ENCODE measurements at places on chromosomes 13 and 19.

DNA sequence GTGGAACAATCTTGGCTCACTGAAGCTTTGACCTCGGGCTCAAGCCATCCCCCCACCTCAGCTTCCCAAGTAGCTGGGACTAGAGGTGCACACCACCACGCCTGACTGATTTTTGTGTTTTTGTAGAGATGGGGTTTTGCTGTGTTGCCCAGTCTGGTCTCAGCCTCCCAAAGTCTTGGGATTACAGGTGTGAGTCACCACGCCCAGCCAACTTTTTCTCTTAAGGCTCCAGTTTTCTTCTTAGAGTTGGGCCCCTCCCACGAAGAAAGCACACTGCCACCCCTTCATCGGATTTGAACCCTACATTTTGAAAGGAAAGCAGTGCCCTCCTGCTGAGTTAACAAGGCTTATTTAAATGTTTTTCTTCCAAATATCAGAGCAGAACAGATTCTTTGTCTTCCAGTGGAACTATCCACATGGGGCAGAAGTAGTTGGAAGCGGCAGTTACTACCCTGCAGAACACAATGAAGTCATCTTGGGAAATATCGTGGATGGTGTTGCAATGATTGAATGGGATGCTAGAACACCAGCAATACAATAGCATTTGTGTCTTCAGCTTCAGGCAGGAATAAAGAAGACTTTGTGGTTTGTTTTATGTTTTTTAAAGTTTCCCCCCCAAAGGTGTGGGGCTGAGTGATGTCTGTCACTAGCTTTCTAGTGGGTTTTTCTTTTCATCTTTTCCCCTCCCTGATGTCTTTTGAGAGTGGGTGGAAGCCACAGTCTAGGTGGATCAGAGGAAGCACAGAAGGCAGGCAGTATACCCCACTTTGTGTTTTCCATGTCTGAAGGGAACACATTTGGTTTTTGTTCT lies 8.9 kb downstream of the ACTN4 start:
- no peak for DNase-seq

DNA sequence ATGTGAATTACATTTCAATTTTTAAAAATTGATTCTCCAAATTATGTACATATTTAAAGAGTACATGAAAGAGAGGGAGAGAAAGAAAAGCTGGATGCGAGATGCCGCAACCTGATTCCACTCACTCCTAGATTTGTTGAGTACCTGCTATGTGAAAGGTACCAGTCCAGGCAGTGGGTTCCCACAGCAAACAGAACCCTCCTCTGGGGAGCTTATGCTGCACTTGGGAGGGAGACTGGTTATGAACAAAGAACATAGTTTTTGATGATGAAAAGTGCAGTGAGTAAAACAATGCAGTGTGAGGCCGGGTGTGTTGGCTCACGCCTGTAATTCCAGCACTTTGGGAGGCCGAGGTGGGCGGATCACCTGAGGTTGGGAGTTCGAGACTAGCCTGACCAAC lies 43.4 kb downstream of the ACTN4 start:
- no peak for DNase-seq

DNA sequence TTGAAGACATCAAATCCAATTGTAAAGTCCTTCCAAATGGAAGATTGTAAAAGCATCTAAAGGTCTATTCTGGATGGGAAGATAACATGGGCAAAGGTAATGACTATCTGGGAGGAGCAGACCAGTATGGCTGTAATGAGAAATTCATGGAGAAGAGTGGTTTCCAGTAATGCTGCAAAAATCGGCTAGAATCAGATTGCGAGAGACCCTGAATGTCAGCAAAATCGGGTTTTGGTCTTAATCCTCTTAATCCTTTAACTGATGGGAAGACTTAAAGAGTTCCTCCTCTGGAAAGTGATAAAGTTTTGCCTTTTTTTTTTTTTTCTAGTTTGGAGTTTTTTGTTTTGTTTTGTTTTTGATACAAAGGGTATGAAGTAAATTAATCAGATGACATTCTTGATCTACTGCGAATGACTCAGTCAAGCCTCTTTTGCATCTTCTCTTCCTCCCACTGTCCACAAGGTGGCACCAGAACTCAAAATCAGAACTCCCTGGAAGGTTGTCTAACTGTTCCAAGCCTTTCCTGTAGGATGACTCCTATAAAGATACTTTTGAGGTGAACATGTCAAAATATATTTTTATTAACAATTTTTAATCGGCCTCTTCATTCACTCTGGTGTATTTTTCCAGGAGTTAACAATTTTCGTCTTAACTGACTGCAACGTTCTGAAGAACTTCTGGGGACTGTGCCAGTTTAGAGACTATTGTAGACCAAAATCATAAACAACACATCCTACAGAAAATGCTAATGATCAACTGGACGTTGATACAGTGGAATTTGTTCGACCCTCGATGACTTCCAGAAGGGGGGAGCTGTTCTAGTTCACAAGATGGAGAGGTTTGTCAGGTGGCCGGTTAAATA lies 213.3 kb upstream of the MIR17HG start:
- peak; percentile 59 for DNase-seq

DNA sequence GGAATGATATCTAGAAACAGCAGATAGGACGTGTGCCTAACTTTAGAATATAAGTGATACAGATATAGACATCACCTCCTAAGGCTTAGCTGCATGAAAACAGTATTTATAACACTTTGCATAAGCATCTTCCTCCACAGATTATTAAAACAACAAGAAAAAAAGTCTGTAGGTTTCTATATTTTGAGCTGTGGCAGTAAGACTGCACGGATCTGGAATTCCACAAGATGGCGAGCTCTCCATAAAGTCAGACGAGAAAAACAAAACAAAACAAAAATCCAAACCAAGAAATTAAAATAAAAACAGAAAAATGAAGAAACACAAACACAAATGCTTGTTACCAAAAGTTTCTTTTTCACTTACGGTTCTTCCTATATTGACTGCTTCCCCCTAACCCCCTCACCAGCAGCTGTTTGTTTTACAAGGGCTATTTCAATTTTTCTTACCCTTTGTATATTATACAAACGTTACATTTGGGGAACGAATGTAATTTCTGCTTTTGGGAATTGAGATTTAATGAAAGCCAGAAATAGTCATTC lies 285.8 kb downstream of the MYO16 start:
- peak; percentile 20 for DNase-seq

DNA sequence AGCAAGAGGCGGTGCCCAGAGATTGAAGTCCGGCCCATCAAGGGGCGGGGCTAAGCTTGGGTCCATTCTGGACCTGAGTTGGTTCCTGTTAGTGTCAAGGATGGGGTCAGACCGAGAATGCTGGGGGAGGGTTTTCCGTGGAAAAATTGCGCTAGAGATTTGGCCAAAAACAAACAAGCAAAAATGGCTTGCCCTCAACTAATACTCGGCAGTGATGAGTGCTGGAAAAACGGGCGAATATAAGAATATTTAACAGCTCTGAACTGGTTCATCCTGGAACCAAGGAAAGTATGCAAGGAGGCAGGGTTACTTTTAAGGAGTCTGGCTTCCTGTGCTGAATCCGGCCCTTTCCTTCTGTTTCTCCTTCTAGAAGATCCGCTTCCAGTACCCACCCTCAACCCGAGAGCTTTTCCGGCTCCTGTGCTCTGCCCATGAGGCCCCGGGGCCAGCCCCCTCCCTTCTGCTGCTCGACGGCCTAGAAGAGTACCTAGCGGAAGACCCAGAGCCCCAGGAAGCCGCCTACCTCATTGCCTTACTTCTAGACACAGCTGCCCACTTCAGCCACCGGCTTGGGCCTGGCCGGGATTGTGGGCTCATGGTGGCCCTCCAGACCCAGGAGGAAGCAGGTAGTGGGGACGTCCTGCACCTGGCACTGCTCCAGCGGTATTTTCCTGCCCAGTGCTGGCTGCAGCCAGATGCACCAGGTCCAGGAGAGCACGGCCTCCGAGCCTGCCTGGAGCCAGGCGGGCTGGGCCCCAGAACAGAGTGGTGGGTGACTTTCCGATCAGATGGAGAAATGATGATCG lies 880 bp downstream of the SWSAP1 start:
- peak; percentile 35 for DNase-seq

GRCh38 chr13:21796066-21796465 lies 125.2 kb downstream of the FGF9 start:
- DNase-seq = no peak

GRCh38 chr13:33927315-33927714 lies 109.4 kb downstream of the RFC3 start:
- no peak for DNase-seq

Measured in NCI-H2081 (cell line).